ENCODE measurements at places on chromosomes 1 and 21.

DNA sequence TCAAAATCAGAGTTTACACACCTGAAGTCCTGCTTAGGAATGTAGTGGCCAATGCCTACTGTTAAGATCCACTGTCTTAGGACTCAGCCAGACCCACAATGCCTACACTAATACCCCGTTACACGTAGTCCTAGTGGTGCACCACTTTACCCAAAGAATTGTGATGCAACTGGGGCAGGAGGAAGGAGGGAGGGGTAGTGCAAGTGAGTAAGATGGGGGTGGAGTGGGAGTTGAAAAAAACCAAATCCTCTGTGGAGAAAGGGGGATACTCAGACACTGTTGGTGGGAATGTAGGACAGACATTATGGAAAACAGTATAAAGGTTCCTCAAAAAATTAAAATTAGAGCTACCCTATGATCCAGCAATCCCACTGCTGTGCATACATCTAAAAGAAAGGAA is 19.5 kb downstream of the GLIS1 start:
- no peak for DNase-seq

DNA sequence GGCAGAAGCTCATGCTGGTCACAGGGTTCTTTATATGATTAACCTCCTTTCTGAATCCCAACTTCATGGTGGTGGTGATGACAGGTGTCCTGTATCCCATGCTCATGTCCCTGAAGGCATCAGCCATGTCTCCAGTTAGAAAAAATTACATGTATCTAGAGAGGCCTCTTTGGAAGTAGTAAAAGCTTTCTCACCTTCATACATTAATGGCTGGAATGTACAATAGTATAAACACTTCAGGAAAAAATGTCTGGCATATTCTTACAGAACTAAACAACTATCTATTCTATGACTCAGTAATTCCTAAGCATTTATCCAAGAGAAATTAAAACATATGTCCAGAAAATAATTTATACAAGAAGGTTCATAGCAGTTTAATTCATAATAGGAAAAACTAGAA is 34.0 kb downstream of the ADAM30 start:
- no peak for DNase-seq

DNA sequence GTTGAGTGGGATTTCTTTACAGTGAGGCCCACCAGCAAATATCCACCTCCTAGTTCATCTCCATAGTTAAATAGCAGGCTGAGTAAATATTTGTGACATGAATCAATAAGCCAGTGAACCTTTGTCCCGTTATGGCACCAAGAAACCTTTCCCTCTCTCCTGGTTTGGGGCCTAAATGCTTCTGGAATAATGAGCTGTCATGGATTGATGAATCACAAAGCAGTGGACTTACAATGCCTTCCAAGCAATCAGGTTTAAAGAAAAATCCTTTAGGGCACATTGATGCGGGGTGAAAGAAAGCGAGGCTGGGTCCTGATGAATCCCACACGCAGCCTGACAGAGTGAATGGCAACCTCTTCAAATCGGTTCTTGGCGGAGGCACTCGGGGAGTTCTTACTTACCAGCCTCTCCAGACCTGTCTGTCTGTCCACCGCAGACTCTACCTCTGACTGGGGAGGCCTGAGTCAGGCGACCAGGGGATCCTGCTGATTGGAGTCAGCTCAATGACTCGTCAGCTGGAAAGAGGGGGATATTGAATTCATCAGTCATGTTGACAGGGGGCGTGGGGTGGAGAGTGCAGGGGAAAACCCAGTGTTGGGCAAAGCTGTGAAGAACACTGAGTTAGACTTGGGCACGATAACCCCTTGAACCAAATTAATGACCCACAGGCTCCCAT is 247.3 kb downstream of the PLPP3 start:
- no peak for DNase-seq

- no peak for DNase-seq
Measured at GRCh38 chr1:14590411-14591180, 7.9 kb upstream of the KAZN start.

DNA sequence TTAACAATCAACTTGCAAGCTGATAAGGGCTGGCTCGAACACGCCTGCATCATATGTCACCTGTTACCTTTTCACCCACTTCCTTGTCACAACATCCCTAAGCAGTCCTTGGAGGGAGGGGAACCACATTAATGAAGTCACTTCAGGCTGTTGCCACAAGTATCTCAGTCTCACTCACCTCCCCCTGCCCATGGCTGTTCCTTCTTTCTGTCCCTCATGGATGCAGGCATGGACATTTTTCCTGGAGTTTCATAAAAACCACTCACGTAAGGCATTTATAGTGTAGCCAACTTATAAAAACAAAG is 76.8 kb upstream of the ANGPTL1 start:
- DNase-seq = no peak

- no peak for DNase-seq
Measured at GRCh38 chr1:2528016-2528415, 1.6 kb upstream of the PANK4 start.

GRCh38 chr1:228006034-228006785 is 588 bp upstream of the WNT3A start:
- no peak for DNase-seq

DNA sequence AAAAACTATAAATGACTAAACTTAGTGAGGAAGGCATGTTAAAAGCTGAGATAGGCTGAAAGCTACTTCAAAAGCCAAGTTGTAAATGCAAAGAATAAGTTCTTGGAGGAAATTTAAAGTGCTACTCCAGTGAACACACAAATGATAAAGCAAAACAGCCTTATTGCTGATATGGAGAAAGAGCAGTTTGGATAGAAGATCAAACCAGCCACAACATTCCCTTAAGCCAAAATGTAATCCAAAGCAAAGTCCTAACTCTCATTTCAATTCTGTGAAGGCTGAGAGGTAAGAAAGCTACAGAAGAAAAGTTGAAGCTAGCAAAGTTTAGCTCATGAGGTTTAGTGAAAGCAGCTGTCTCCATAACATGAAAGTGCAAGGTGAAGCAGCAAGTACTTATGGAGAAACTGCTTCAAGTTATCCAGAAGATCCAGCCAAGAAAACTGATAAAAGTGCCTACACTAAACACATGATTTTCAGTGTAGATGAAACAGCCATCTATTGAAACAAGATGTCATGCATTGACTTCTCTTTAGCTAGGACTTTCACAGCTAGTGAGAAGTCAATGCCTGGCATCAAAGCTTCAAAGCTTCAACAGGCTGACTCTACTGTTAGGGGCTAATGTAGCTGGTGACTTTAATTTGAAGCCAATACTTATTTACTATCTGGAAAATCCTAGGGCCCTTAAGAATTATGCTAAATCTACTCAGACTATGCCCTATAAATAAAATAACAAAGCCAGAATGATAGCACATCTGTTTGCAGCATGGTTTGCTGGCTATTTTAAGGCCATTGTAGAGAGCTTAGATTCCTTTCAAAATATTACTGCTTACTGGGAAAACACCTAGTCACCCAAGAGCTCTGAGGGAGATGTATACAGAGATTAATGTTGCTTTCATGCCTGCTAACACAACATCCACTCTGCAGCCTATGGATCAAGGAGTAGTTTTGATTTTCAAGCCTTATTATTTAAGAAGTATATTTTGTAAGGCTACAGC is 188.6 kb downstream of the EIF4G3 start:
- DNase-seq = no peak

GRCh38 chr1:245091818-245092637 is 62.8 kb upstream of the KIF26B start:
- DNase-seq = no peak

DNA sequence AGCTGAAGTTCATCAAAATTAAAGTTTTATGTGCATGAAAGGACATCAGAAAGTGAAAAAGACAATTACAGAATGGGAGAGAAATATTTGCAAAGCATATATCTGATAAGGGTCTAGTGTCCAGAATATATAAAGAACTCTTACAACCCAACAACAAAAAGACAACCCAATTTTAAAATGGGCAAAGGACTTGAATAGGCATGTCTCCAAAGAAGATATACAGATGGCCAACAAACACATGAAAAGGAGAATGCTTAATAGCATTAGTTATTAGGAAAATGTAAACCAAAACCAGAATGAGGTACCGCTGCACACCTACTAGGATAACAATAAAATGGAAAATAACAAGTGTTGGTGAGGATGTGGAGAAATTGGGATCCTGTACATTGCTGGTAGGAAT is 1.7 kb upstream of the PSEN2 start:
- no peak for DNase-seq

DNA sequence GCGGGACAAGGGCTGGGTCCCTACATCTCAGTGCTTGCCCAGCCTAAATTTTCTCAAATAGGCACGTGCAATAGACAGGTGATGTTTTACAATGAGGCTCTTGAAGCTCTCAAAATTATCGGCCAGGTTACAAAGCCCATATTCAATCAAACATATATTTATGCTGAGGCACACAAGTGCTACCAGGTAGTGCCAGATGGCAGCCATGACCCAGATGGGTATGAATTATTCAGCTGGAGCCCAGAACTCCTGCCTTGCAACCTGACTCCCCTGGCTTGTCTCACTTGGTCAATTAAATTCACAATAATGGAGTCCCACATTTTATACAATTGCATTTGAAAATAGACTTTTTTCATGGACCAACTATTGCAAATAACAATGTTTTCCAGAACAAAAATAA is 12.3 kb upstream of the ADAM30 start:
- no peak for DNase-seq

- DNase-seq = no peak
Measured at GRCh38 chr1:39434797-39435395, 56.5 kb upstream of the BMP8A start.

DNA sequence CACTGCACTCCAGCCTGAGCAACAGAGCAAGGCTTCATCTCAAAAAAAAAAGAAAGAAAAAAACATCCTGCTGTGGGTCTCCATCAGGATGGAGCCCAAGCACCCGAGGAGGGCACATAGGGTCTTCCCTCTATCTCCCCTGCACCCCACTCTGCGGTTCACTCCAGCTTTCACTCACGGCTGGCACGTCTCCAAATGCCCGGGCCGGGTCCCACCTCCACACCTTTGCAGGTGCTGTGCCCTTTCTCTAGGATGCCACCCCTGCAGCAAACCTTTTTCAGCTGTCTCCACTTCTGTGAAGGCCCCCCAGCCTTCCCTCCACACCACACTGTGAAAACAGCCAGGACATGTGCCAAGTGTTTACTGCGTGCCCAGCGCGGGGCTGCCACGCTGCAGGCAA is 22.4 kb upstream of the DDOST start:
- DNase-seq = no peak
